ENCODE measurements at places on chromosomes 7 and 10.

DNA sequence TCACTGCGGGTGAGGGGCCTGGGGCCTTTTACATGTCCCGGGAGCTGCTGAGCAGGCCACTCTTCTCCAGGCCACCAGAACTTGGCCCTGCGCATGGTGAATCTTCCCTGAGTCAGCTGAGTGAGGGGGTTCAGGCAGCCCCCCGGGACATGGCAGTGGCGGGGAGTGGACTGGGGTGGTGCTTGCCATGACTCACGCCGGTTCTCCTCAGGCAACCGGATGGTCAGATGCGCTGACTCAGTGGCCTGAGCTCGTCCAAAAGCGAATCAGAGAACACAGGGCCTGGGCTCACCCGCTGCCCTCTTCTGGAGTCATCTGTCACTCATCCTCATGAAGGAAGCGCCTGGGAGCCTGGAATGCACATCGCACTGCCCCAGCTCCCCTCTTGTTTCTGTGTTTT is 33.5 kb downstream of the HTRA1 start:
- no peak for DNase-seq

- DNase-seq, result no peak
These were observed 873.5 kb downstream of the REEP3 start for GRCh38 chr10:64394744-64395143.

DNA sequence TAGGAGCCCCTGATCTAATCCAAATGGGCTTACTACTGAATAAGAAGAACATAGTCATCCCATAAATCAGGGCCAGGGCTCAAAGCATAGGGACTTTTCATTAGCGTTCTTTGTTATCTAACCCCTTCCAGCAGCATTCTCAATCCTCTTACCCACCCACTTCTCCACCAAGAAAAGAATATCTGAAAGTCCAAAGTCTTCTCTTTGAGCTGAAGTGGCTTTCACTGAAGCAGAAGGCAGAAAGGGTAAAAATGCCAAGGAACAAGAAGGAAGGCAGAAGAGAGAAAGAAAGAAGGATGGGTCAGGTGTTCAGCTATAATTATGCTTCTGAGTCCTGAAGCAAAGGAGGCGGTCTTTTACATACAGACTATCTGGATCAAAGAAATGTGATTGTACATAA is 10.2 kb downstream of the TRPV5 start:
- DNase-seq, result no peak

GRCh38 chr10:12349629-12350166 is 351 bp downstream of the CAMK1D start:
- DNase-seq, result no peak

DNA sequence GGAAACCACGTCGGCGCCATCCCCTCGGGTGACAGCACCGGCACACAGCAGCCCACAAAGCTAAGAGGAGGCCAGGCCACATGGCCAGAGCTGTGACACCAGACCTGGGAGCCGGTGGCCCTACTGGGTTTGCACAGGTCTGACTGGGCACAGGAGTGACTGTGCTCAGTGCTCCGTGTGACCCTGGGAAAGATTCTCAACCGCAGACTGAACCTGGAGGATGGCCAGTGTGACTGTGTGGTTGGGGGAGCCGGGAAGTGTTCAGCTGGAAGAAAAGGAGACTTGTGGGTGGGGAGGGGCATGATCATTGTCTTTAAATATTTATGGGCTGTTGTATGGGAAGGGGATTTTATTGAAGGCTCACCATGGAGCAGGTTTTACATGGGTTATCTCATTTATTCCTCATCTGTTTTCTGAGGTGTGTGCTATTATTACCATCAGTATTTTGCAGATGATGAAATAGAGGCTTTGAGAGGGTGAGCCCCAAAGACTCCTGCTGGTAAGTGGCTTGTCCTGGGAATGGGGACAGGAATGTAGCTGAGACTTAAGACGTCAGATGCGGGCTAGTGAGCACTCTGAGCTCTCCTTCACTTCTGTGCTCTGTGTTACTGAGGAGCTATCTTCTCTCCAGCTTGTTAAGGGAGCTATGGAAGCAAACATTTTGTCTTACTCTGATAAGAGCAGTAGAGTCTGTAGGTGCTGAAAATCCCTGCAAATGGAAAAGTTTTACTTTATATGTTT is 127.5 kb downstream of the TMEM178B start:
- no peak for DNase-seq

- no peak for DNase-seq
These were observed 48.0 kb upstream of the MSRB2 start for GRCh38 chr10:23047201-23048050.

- no peak for DNase-seq
These were observed 213.5 kb downstream of the FANK1 start for GRCh38 chr10:126109893-126110292.

DNA sequence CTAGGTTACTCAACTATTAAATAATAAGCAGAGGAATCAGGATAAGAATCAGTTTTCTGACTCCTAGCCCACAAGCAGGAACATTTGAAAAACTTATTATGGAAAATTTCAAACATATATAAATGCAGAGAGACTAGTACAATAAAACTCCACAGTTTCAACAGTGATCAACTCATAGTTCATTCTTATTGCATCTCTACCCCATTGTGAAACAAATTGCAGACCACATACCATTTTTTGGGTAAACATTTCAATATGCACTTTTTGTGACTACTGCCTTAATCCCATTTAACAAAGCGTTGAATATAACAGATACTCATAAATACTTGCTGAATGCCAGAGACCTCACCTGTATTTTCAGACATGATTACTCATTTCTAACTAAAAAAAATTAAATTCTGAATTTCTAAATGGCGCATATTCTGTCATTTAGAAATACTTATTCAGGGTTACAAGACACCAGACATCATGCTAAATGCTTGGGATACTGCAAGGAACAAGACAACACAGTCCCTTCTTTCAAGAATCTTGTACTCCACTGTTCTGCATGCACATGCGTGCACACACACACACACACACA is 11.4 kb downstream of the CDK6 start:
- no peak for DNase-seq

GRCh38 chr7:40597517-40597916 is 462.7 kb downstream of the SUGCT start:
- no peak for DNase-seq

DNA sequence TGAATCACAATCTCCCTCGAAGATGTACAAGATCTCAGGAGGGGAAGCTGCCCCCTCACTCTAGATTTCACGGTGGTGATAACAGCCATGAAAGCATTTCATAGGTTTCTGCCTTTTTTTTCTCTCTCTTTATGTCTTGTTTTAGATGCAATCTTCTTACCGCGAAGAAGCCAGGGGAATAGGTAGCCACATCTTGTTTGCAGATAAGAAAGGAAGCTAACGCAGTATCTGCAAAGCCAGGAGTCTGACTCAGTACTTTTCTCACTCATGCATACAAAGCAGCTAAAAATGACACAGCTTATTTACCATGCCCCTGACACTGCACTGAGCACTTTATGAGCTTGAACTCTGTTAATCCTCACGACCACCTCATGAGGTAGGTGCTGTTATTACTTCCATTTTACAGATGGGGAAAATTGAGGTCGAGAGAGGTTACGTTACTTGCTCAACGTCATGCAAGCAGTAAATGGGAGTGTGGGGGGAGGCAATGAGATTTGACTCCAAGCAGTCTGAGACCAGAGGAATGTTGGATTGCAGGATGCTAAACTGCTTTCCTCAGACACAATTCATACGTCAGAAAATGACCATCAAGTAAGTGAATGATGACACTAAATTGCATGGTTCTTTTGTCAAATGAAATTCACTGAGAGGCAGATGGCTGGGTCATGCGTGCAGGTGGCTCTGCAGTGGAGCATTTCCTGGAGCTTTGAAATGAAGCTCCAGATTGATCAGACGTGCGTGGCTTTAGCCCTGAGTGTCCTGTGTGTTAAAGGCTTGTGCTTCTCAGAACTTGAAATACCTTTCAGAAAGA is 3.3 kb downstream of the MAP3K8 start:
- DNase-seq, result no peak

DNA sequence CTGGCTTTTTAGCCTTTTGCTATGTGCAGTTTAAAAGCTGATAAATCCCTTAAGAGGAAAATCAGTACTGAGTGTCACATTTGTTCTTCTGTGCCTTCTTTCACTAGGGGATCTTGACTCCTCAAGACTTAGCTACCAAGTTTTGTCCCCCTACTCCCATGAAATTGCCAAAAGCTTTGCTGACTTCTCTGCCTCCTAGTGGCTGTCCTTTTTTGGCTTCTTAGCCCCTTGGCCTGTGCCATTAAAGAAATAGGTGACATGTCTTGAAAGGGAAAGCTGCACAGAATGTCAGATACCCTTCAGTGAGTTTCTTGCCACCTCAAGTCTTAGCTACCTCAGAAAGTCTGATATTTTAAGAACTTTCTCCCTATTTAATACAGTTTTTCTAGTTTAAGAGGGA is 10.5 kb downstream of the MKLN1 start:
- no peak for DNase-seq

DNA sequence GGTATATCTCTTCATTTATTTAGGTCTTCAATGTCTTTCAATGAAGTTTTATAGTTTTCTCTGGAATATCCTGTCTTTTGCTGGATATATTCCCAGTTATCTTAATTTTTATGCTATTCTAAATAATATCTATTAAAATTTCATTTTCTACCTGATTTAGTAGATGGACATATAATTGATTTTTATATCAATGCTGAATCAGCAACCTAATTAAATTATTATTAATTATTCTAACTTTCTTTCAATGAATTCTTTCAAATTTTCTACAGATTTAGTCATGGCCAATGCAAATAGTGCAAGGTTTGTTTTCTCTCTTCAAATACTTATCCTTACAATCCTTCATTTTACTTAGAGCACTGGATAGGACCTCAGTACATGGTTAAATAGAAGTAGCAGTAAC is 56.8 kb downstream of the DENND11 start:
- no peak for DNase-seq
